ENCODE measurements at places on chromosomes 6 and 20.

DNA sequence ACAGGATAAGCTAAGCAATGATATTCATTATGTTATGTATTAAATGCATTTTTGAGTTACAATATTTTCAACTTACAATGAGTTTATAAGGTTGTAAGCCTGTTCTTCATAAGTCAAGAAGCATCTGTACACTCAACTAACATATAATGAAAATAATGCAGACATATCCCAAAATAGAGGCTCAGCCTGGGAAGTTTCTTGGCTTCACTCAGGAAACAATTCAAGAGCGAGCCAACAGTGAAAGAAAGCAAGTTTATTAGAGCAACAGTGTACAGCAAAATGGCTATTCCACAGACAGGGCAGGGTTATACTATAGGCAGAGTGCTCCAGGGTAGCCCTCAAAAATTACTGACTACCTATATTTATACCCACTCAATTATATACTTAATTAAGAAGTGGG, 1581.8 kb downstream of the HACE1 start:
- no peak for DNase-seq

- no peak for DNase-seq
Observed at GRCh38 chr20:24837781-24838450, 111.2 kb upstream of the CST7 start.

DNA sequence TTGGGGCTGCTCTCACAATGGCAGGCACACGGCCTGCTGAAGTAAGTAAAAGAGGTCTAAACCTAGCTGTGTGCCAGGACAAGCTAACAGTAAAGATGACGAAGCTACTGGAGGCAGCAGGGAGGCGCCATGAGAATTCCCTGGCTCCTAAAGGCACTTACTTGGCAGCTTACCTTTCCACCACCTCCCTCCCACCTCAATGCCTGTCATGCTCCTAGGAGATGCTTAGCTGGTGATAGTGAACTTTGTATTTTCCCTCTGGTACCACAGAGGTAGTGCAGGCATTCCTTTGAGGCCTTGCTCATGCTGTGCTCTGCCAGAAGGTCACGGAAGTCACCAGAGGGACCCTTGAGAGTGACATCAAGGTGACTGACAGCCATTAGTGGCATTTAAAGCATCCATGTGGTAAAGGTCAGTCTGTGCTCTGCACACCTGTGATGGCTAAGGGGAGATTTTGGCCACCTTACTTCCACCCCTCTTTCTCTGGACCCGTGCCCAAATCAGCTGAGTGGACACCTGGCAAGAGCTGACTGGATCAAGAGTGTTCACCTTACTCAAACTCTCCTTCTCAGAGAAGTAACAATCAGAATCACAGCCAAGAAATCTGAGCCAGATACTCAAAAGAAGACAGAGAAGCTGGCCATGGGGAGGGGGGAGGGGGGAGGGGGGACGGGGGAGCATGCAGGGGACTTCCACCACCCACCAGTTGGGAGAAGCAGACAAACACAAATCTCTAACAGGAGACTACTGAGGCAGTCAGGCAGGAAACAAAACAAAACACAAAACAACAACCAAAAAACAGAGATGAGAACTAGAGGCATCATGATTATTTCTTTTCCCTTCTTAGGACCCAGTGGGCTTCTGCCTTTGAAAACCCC, 2.9 kb downstream of the FKBP1A start:
- DNase-seq = no peak

DNA sequence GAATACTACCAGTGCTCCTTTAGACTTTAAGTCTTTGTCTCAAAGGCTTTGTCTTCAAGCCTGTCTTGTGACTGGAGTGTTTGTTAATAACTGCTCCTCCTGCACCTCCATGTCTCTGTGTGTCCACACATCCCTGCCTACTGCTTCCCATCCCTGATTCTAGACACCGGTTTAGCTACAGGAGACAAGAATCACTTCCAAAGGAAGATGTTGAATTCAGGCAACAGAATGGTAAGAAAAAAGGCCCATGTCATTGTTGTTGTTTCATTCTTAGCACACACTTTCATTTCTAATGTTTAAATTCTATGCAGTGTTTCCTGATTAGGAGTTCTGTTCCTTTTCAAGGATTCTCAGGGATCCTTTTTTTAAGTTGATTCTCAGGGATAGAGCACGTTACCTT, 293.6 kb upstream of the STXBP5 start:
- DNase-seq = no peak

- no peak for DNase-seq
Observed at GRCh38 chr20:20224806-20225205, 143.1 kb upstream of the INSM1 start.

DNA sequence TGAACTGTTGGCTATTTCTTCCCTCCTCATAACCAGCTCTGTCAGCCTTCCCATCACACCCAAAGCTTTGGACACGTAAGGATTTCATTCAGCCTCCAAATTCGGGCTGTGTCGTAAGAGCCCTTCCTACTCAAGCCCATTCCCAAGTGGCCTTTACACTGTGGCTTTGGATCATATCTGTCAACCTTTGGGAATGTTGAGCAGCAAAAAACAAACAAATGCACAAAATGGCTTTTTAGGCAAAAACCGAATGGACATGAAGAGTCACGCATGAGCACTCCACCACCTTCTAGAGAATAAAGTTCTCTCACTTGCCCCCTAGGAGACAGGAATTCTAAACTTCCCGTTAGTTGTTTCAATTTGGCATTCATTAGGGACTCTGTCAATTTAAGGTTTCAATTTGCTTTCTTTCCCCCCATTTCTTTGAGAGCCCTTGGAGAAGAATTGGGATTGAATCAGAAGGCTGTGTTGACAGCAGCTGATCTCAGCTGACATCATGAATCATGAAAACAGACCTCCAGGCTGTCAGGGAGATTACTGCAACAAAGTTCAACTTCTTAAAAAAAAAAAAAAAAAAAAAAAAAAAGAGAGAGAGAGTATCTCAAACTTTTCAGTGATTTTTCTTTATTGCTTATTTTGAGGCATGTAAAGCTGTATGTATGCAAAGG, 110.3 kb downstream of the BCAS1 start:
- no peak for DNase-seq

DNA sequence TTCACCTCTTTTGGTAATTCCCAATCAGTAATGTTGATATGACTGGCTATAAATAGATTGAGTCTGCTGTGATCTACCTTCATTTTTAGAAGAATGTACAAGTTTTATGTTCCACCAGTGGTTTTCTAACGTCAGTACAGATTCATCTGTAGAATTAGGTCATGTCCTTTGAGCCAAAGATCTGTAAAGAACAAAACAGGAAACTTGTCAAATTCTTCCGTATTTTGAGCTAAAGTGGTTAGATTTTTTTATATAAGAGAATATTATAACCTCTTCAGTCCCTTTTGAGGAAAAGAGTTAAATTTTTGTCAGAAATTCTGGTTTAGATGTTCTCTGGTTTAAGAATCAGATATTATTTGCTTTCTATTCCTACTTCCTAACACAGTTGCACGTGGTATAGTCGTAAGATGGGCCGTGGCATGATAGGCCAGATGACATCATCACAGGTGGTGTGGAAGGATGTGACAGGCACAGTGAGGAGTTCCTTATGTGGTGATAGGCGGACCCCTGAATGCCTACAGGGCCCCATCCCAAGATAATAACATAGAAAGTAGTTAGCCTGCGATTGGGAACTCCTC, 62.3 kb downstream of the SNX9 start:
- no peak for DNase-seq

DNA sequence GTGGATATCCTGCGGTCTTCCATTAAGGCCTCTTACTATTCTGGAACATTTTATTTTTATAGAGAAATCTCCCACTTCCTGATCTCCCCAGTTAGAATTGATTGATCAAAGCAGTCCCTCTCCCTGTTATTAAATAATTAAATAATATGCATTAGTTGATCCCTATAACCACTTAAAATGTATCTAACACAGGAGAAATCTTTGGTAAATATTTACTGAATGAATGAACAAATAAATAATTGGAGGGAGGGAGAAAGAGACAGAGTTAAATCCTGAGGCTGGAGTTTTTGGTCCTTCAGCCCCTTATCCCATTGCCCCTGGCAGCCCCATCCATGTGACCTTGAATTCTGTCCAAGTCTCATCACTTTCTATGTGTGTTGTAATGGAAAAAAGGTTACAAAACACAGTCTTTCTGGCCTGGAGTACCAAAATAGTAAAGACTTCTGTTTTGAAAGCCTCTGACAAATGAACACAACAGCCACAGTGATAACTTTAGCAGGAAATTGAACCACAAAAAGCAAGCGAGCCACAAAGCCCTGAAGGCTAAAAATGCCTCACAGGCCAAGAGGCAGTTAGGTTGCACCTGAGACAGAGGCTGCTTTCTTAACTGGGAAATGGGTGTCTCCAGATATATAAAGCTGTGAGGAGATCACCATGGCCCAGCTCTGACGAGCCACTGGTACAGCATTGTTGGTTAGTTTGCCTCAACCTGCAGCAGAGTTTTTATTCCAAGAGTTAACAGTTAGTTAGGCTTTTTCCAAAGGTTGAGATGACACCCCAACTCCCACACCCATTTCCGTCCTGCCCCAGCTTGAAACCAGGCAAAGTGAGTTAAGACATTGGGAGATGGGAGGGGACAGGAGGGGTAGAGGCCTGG, 11.3 kb downstream of the NT5E start:
- DNase-seq = no peak

GRCh38 chr20:23565503-23566045, 2.7 kb downstream of the CST9L start:
- no peak for DNase-seq

DNA sequence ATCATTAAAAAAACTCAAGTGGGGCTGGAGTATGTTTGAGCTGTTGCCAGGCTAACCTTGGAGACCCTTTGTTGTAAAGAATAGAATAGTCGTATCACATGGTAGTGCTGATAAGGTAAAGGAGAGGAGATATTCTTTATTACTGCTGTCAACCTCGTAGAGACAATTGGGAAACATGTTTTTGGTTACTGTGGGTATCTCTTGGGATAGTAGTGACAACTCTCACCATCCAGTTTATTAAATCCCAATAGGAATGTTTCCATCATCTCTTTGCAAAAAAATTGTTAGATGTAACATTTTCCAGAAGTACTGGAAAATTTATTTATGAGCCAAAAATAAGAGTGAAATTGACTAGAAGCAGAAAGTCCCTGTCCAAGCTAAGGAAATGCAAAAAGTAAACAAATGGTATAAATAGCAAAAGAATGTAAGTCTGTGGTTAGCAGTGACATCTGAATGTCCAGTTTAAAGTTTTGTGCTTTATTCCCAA, 829.3 kb upstream of the CITED2 start:
- no peak for DNase-seq

DNA sequence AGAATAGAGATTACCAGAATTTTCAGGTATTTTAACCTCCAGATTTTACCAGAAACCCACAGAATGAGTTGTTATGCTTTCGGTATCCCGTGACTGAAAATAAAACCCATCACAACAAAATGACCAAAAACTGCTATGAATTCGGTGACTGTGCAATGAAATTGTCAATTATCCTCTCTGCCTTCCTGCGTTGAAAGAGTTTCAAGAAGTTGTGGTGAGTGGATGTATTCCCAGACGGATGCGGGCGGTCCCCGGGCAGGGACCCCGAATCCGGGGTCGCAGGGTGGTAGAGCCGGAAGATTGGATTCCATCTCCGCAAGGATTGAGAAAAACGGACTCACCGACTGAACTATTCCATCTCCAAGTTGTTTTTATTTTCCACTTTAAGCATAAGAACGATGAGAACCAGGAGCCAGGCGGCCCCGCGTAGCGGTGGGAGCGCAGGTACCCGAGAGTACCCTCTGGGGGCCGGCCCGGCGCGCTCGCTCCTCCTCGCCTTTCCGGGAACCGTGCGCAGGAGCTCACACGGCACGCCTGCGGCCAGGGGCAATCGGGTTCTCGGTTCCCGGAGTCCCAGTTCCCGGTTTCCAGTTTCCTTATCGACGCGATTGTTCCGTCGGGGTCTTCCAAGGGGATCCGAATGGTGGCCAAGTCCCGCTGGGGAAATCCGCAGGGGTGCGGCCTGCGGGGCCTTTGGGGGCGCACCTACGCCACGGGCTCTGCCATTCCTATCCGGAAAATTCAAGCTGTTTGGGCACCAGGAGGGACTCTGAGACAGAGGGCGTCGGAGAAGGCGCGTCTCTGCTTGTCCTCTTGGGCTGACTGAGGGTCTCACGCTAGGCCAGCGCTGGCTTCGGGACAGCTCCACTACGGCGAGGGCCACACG, 104.9 kb upstream of the PRDM1 start:
- peak; percentile 26 for DNase-seq

DNA sequence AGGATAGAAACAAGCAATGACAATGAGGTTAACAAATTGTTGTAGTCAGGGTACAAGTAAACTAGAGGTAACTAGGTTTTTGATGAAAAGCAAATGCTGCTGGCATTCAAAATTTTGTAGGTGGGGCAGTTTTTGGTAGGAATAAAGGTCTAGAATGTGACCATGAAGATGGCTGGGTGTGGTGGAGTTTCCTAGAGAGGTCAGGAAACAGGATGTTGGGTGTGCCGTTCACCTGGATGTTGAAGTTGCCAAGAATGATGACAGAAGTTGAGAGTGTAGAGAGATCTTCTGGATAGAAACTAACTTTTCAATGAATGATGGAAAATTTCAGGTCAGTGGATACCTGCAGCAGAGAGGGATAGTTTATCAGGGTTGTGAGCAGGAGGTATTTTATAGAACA, 22.7 kb downstream of the MAPK14 start:
- no peak for DNase-seq

- DNase-seq = no peak
Observed at GRCh38 chr20:58877050-58877975, 24.8 kb downstream of the GNAS start.

- DNase-seq = no peak
Observed at GRCh38 chr6:87922196-87922946, 125.3 kb upstream of the SPACA1 start.

DNA sequence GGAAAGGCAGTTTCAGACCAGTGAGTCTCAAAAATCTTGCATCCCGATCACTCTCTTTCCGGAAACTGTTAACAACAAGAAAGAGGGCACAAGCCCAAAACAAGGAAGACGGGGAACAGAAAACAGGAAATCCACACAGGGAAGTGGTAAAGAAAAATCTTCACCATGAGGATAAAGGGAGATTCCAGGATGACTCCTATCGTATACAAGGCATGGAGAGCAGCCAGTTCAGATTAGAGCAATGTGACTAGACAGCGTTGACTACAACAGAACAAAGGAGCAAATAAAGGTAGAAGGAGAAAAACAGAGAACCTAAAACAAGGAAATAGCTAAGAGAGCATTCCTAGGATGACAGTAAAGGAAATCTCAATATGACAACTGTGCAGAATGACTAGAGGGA, 26.5 kb downstream of the VNN1 start:
- no peak for DNase-seq

All from germinal center (tissue), 1 donor.